ENCODE measurements at places on chromosomes 5 and 9.

GRCh38 chr5:58666141-58666540, 83.3 kb downstream of the RAB3C start:
- no peak for DNase-seq

GRCh38 chr9:90795084-90795483, 6.5 kb upstream of the SYK start:
- DNase-seq: no peak

- no peak for DNase-seq
These were observed 85.8 kb upstream of the DMRT1 start for GRCh38 chr9:755454-756381.

DNA sequence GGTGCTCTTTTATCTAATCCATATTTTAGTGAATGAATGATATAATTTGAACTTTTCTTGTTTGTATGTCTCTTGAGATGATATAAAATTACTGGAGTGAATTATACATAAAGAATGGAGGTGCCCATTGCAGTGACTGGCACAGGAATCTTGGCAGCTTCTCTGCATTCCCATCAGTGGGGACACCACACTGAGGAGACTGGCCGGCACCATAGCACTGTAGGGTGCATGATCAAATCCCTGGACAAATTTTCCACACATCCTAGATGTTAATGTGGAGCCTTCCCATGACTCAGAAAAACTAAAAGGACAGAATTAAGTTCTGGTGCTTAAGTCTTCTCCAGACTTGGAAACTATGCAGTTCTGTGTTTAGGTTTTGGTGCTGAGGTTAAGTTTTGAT, 124.1 kb downstream of the CEP120 start:
- DNase-seq: no peak

GRCh38 chr5:43647789-43648188, 44.8 kb downstream of the NNT start:
- no peak for DNase-seq

DNA sequence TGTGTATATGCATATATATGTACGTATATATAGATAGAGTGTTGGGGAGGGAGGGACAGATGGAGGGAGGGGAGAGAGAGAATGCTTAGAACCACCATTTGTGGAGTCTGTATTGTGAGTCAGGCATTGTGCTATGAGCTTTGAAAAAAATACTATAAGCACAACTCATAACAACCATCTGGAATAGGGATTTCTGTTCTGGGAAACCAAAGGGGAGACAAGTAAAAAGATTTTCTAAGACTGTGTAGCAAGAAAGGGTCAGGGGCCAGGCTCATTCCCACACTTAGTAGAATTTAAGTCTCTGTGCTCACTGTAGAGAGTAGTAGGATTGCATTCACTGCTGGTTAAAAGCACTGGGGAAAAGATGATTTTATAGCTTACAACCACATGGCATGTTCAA, 202.3 kb upstream of the SGCD start:
- no peak for DNase-seq

DNA sequence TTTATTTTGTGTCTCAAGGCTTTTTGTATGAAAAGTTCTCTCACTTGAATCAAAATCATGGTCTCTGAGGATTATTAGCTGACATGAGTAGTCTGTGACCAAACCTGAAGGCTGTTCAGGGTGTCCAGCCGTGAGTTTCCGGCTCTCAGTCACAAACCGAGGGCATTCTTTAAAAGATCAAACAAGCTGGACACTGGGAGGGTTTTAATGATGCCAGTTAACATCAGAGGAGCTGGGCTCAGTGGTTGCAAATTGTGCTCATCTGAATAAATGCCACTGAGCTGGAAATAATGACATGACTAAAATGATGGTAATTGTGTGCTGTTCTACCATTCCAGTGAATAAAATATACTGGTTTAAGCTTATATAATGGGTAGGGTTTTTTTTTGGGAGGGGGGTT, 153.1 kb downstream of the FOCAD start:
- DNase-seq: no peak

DNA sequence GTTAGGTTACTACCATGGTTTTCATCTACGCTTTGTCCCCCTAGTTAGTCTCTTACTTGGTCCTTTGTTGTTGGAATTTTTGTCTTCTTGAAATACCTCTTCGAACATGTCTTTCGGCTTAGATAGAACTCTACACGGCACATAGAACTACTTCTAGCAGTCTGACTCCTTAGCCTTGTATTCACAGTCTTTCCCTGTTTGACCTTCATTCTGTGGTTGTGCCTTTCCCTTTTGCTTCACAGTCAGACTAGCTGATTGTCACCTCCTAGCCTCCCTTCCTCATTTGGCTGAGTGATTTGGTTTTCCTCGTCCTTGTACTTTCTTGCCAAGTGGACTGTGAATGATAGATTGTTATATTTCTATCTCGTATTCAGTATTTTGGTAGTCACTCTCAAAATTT, 10.7 kb downstream of the SMAD5 start:
- no peak for DNase-seq

DNA sequence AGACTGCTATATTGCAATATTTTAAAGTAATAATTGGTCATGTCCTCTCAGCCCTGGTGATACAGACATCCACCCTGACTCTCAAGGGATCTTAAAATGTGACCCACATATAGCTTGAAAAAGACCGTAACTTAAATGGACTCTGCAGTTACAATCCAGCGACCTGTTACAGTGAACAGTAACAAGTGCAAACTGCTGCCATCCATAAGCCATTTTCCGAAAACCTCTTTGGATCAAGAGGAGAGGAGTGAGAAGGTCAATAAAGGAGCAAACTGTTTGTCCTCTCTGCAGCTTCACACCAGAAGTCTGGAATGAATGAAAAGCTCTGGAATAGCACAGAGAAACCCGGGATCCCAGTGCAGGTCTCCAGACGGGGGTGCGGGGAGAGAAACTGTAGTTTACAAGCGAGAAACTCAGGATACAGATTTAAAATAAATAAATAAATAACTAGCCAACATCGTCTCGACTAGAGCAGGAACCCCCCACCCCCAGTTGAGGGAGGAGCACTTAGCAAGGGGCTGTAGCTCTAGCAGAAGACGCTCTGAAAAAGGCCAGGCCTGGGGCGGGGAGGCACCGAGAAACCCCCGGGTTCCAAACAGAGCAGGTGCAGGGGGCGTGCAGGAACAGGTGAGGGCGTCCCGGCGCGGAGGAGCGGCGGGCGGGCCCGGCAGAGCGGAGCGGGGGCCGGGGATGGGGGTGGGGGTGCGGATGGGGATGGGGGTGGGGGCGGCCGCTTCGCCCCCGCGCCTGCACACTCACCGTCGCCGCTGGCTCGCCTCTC, 572 bp downstream of the ZDHHC21 start:
- DNase-seq: peak; percentile 53

- no peak for DNase-seq
These were observed 127.0 kb downstream of the RPS23 start for GRCh38 chr5:82151204-82151603.

- DNase-seq: no peak
These were observed 224.5 kb upstream of the RFX3 start for GRCh38 chr9:3750321-3750720.
